ENCODE measurements at places on chromosomes 12 and 14.

GRCh38 chr12:49865782-49866135, 22.9 kb upstream of the BCDIN3D start:
- no peak for DNase-seq

GRCh38 chr12:46266382-46266791, 2.5 kb downstream of the SLC38A1 start:
- no peak for DNase-seq

DNA sequence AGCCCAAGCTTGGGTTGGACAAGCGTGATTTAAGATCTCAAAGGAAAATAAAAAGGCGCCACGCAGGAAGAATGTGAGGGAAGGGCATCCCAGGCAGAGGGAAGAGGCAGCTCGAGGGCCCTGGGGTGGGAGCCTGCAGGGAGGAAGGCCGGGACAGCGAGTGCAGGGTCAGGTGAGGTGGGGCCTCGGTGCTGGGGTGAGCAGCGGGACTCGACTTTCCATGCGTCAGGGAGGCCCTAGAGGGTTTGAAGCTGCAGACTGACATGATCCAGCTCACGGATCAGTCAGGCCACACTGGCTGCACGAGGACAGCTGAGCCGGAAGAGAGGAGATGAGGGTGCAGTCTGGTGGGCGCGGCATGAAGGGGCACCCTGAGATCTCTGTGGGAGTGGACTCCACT, 145.8 kb downstream of the RBM19 start:
- DNase-seq: no peak

DNA sequence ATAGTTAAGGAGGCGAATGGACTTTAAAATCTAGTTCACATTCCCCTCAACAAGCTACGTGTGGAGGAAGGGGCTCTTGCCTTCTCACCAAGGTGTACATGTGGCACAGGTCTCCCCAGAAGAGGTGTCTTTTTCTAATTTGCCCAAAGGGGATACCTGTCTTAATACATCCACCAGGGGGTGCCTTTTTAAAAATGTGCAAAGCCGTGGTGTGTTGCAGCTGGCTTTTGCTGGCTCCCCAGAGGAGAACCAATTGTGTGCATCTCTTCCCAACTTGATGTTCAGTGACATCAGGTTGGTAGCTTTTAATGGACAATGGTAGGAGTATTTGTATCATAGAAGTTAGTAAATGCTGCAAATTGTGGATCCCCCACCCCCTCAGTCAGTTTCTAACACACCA, 33.8 kb downstream of the CREBL2 start:
- no peak for DNase-seq

DNA sequence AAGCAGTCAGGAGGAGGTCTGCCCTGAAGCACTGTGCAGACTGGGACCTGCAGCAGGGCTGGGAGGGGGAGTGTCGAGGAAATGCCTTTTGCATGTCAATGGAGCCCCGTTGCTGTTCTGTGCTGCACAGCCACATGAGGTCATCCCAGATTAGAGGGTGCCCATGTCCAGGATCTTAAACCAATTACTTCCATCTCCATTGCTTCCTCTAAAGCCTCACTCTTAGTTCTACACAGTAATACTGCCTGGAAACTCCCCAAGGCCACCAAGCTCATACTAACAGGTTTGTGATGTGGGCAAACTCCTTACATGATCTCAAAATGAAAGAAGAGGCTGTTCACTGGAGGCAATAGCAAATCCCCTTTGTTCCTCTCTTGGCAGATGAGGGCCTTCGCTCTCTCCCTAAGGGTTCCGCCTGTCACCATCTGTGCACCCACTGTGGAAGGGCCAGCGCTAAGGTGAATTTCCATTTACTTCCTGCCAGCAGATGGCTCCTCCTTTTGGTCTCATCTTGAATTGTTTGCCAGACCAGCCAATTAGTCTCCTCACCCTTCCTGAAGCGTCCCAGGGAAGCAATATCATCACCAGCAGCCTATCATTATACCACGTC, 35.4 kb upstream of the LTA4H start:
- no peak for DNase-seq

DNA sequence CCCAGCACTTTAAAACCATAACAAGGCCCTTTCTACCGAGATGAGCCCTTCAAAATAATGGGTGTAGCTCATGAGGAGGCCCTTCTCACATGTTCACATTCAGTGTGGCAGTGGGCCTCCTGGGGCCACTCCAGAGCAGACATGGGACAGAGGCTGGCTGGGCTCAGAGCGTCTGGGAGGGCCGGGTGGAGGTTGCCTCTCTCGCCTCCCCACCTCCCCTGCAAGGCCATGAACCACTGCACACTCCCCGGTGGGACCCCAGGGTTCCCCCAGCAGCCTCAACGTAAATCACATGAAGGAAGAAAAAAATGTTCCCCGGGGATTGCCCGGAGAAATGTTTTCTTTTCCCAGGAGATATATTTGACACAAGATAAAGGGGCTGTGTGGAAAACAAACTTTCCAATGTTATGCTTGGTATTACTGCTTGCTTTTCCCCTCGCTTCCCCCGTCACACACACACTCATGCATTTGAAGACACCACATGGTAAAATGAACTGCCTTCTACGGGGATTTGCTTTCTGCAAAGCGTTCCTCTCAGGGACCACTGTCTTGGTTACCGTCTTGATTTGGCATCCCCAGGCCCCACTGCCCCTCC, 190.7 kb upstream of the CCND2 start:
- DNase-seq: no peak

- no peak for DNase-seq
Observed at GRCh38 chr12:106284358-106285105, 18.0 kb upstream of the TCP11L2 start.

- DNase-seq: no peak
Observed at GRCh38 chr14:99157246-99157645, 114.8 kb downstream of the BCL11B start.

- no peak for DNase-seq
Observed at GRCh38 chr12:7433276-7433822, 10.6 kb downstream of the CD163L1 start.

- no peak for DNase-seq
Observed at GRCh38 chr12:102005256-102005655, 56.5 kb downstream of the WASHC3 start.

DNA sequence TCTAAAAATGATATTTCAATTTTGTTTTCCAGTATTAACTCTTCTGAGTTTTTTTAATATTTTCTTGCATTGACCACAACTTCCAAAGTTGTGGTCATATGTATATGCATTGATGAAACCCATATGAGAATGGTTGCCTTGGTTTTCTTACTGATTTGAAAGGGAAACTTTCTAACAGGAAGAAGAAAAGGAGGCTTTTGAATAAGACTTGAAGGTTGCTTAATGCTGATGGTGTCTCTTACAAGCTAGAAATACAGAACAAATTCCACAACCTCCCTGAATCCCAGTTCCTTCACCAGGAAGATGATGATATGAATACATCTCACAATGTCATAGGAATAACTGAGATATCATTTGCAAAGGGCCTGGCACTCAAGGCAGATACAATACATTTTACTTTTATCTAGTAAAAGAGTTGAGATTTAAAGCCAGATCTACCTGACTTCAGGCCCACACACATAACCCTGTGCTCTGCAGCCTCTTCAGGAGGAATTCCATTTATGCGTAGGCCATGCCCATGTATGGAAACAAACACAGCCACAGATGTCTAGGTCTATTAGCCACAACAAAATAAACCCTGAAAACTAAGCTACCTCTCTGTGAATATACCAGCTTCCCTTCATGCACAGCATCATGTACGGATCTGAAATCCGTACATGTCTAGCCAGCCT, 165.4 kb upstream of the PLEKHG7 start:
- no peak for DNase-seq

GRCh38 chr12:41325336-41325735, 137.2 kb downstream of the PDZRN4 start:
- no peak for DNase-seq

DNA sequence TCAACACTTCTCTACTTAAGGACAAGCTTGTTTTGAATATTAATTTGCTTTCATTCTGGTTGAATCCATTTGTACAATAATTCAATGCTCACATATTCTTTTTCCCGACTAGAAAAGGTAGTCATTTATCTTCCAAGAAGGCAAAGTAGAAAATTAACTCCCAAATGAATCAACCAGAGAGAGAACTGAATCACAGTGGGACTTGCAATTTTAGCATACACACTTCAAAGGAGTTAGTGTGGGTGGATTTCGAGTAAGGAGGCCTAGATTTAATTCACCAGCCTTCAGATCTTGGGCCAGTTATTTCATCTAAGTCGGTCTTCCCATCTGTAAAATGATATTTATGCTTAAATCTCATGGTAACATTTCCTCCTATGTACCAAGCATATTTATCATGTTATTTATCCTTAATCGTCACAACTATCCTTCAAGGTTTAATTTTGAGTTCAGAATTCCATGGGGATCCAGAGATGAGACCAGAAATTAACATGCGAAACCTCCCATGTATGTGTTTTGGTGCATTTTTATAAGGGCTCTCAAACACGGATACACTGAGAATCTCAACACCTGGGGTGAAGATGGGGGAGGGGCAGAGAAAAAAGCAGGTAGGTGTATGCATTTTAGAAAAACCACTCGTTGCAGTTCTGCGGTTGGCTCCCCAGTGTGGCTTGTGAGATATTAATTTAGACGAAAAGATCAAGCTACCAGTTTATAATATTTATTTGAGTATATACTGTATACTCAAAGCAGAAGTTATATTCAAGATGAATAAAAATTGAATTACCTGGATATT, 38.9 kb upstream of the IL22 start:
- DNase-seq: no peak

GRCh38 chr14:94559638-94560290, 1.5 kb upstream of the SERPINA4 start:
- no peak for DNase-seq

DNA sequence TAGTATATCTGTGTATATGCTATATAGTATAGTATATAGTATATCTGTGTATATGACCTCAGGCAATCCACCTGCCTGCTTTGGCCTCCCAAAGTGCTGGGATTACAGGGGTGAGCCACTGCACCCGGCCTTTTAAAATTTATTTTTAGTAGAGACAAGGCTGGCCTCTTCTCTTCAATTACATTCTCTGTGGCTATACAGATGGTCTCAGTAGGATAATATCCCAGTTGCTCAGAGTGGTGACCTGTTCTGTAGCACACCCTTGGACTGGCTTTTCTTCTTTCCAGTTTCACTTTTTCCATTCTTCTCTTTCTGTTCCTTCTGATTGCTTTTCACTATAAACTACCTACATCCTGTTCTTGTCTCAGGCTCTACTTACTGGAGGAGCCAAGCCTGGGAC, 3.1 kb upstream of the NFATC4 start:
- DNase-seq: no peak

- no peak for DNase-seq
Observed at GRCh38 chr12:42145552-42146215, 1.0 kb upstream of the GXYLT1 start.

- DNase-seq: no peak
Observed at GRCh38 chr12:26554332-26554731, 278.7 kb downstream of the ITPR2 start.
